ENCODE measurements at places on chromosomes 2 and 18.

DNA sequence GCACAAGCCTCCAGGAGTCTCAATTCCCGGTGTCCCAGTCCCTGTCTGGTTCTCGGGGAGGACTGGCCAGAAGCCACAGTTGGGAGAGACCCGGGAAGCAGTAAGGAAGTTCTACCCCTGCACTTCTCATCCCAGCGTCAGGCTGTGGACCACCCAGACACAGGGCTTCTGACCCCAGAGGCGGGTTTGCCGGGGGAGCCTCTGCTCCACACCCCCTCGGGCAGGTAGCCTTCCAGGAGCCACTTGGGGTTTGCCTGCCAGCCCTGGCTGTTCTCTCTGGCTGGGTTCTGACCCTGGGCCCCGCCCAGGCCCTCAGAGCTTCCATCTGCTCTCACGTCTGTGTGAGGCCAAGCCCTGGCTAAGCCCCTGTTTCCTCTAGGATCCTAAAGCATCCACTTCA lies 94.4 kb upstream of the GPC1 start:
- no peak for DNase-seq

- DNase-seq = peak; percentile 98
Measured at GRCh38 chr2:118386641-118387302, 298.5 kb downstream of the INSIG2 start.

GRCh38 chr2:232318169-232318855 lies 60.2 kb upstream of the ALPP start:
- DNase-seq = no peak

DNA sequence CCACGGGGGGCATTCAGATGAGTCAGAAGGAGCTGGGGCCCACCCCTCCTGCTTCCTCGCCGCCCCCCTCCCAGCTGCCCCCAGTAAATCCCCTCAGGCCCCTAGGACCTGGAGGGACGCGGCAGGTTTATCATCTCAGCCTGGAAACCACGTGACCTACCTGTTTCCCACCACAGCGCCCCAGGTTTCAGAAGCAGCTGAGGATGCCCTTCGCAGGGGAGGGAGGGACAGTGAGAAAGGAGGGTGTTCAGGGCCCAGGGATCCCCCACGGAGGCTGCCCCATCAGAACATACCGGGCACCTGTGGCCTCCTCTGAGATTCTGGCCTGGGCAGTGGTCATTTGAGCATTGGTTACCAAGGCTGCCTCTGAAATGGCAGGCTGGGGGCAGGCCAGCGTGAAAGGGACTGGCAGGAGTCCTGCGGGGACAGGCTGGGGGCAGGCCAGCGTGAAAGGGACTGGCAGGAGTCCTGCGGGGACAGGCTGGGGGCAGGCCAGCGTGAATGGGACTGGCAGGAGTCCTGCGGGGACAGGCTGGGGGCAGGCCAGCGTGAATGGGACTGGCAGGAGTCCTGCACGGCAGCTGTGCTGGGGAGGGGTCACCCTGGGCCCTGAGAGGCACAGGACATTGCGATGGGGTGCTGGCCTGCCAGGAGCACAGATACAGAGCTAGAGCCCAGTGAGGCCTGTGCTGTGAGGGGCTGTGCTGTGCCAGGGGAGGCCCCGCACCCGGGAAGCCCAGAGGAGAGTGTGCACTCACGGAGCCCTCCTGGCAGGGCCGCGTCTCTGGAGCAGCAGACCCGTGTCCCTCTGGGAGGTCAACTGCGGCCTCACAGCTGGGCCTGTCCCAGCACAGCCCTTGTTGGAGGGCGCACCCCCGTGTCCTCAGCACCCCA lies 1.6 kb downstream of the NEU4 start:
- DNase-seq = no peak

DNA sequence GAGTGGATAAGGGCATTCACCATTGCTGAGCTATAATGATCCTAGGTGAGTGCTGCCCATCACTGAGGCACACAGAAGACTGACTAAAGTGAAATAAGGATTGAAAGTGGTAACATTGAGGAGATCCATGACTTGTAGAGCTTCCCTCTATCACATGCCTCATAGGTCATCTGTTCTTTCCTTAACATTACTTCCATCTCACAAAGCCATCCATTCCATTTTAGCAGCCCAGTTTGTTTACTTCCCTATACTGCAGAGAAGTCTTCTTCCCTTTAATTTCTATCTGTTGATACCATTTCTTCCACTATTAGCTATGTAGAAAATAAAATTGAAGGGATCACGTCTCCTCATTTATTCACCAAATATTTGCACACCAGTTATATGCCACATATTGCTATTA lies 32.1 kb downstream of the ME2 start:
- DNase-seq = no peak

DNA sequence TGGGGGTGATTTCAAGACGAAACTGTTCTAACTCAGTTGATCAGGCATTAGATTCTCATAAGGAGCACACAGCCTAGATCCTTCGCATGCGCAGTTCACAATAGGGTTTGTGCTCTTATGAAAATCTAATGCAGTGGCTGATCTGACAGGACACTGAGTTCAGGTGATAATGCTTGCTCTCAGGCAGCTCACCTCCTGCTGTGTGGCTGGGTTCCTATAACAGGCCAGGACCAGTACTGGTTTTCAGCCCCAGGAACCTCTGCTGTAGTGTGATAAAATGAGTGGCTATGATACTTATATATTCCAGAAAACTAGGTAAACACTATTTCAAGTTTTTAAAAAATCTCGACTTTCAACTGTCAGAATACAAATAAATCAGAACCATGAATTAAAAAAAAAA lies 271.4 kb downstream of the GALNT13 start:
- DNase-seq = no peak

DNA sequence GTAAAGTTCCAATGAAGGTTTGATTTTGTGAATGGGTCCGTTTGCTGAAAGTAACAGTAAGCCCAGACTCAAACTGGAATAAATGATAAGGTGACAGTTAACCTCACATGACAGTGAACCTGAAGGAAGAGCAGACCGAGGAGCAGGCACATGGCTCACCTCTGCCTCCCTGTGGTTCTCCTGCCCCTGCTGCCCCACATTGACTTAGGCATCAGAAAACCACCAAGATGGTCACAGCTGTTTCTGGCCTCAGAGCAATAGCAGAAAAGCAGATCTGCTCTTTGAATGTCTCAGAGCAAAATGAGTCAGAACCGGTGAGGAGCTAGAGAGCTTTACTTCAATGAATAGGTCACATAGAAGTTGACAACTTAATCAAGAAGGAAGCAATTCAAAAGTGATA lies 487.6 kb downstream of the METTL4 start:
- peak; percentile 54 for DNase-seq

DNA sequence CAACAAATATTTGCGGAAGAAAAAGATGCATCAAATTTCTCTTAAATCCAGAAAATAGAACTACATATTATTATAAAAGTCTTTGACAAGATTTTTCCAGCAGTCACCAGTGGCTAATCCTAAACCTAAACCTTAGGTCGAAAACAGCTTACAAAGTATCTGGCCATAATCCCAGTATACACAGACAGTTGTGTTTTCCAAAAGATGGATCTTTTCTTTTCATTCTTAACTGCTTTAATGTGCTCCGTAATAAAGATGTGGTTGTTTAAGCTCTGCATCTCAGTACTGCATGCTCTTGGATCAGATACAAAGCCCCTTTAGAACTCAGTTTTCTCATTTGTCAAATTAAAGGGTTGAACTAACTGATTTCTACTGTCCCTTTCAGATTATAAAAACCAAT lies 247.8 kb downstream of the TXNL1 start:
- DNase-seq = no peak

DNA sequence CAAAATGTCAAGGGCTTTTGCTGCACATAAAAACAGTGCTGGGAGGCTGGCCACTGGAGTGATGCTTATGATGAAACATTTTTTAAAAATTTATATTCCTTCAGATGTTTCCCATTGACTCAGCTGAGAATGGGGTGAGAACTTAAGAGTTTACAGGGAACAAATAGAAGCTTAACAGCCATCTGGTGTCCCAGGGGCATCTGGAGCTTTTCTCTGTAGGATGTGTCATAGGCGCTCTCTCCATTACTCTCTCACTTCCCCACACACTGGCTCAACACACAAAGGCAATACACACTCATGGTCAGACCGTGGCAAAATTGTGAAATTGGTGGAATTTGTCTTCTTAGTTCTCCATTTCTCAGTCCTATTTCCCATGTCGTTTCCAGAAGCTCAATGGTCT lies 783.1 kb upstream of the LRRTM1 start:
- no peak for DNase-seq

DNA sequence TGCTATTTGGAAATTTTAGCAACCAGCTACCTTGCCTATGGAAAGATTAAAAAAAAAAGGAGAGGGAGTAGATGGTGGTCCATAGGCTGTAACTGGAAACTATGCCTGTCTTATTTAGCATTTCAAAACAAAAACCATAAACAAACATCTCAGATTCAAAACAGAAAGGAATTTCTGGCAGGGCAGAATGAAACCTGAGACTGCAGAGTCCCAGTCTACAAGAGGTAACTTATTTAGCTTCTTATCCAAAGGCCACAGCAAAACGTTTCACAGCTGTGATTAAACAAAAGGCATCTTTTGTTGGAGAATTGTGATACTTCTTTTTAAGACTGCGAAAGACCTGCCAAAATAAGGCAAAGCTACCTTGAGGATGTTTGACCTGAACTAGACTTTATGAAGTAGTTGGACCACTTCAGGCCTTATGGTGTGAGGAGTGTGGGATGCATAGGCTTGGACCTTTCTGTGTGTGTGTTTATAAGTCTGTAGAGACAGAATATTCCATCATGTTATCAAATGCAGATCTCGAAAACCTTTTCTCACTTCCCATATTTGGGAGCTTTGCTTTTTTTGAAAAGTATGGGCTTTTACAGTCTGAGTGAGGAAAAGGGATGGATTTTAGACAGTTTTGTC lies 11.0 kb downstream of the CRIM1 start:
- no peak for DNase-seq

- no peak for DNase-seq
Measured at GRCh38 chr18:13427354-13427753, 208.8 kb downstream of the LDLRAD4 start.

GRCh38 chr2:241798631-241799521 lies 10.1 kb upstream of the NEU4 start:
- DNase-seq = no peak

DNA sequence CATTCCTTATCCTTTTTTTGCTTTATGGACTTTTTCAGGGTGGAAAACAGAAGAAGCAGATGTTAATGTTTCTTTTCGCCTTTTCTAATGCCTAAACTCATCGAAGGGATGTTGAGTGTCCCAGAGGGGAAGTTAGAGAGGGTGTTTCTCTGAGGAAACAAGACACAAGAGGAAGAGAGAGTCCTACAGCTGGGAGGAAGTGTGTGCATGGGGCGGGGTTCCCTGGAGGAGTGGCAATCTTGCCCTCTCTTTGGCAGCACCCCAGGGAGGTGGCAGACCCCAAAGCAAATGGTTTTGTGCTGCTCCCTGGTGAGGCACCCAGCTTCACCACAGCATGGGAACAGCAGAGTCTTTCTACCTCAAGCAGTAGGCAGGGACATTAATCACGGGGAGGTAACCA lies 377.6 kb downstream of the RND3 start:
- no peak for DNase-seq

DNA sequence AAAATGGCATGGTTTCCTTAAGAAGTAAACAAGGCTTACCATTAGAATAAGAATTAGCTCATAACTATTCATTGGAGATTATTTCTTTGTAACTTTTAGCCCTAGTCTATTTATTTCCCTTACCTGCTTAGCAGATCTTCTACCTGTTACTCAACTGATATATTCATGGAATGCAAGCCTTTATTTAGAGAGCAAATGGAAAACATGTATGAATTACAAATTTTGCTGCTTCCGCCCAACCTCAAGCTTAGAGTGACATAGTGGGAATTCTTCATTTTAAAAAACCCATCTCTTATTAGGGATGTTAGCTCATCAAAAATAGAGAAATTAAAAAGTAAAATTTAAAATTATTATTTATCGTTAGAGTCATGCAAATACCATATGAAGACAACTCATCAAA lies 110.9 kb downstream of the STRN start:
- no peak for DNase-seq

- peak; percentile 29 for DNase-seq
Measured at GRCh38 chr2:209191139-209191538, 232.7 kb upstream of the MAP2 start.

DNA sequence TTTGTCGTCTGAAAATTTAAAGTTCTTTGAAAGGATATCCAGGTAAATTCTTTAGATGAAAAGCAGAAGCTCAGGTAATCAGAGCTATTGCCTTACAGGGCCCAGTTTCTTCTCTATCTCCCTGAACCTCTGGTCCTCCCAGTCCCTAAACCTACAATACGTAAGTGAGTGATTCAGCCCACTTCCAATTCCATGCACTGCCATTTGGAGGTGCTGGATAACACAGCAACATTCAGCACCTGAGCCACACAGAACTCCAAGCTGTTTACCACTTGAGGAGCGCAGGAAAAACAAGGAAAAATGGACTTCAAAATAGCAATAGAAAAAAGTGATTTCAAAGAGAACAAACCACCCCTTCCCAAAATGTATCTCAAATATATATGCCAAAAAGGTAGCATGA lies 105.0 kb upstream of the DNAJC10 start:
- DNase-seq = no peak

- DNase-seq = no peak
Measured at GRCh38 chr2:24592441-24593100, 101.5 kb downstream of the NCOA1 start.

GRCh38 chr2:8157621-8158430 lies 524.0 kb upstream of the ID2 start:
- no peak for DNase-seq

DNA sequence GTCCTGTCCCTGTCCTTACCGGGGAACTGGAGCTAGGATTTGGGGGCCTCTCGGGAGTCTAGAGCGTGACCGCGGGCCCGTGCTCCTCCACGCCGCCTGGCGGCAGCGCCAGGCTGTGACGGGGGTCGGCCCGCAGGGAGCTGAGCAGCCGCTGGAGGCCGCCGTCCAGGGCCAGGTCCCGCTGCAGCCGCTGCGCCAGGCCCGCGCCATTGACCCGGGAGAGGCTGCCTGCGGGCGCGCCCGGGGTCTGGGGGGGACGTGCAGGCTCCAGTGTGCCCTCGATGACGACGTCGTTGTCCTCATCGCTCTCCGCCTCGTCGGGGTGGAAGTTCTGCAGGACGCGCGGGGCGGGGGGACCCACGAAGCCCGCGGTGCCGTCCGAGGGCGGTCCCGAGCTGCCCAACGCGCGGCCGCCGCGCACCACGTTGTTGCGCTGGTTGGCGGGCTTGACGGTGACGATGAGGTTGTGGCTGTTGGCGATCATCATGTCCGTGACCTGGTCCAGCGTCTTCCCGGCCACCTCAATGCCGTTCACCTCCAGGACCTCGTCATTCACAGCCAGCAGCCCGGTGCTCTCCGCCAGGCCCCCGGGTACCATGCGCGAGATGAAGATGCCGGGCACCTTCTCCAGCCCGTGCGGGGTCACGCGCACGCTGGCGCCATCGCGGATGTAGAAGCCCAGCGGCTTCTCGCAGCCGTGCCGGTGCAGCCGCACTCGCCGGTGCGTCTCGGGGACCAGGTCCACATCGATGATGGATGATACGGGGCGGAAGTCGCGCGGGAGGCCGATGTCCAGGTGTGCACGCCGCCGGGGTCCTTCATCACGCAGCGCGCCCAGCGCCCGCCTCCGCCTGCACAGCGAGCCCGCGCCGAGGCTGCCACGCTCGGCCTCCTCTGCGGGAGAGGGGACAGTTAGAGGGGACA lies 50.9 kb downstream of the ADNP2 start:
- no peak for DNase-seq

Data from bronchial epithelial cell (primary cell).